A549 treated with GW870086 at 1 μM for 4 hours (cell line): ENCODE measurements at places on chromosomes 5 and 9. TPM values are rescaled to one million over a fixed set of nuclear protein-coding genes. Genes with fewer than 3 reads are reported as not detected.

Gene SUSD1
- 12.9 to 14.6 TPM (median 14.2 TPM) in 5 replicates for total RNA-seq

Gene DCTN3
- 104 to 115 TPM (median 110 TPM) in 5 replicates for total RNA-seq

Gene RAPGEF6
- 6.6 to 10.4 TPM (median 9.2 TPM) in 5 replicates for total RNA-seq

Gene ARHGEF37
- total RNA-seq, result 1.3 to 1.5 TPM (median 1.4 TPM) in 5 replicates

Gene PCDHGA11
- 0.03 to 0.07 TPM in 2 of 5 replicates, not detected in the others for total RNA-seq

Gene ELOVL7
- total RNA-seq, result 8.3 to 12.8 TPM (median 10.0 TPM) in 5 replicates

Gene CDH9
- not detected in 5 replicates for total RNA-seq

Gene AIF1L
- total RNA-seq, result 1.6 to 2.4 TPM (median 1.7 TPM) in 5 replicates

Gene PCDHGA9
- 0.05 to 0.10 TPM (median 0.07 TPM) in 4 of 5 replicates, not detected in the other for total RNA-seq

Gene ANKRD33B
- 10.9 to 13.5 TPM (median 12.9 TPM) in 5 replicates for total RNA-seq

Gene ADAMTS19
- not detected in 5 replicates for total RNA-seq

Gene SLC34A1
- not detected in 5 replicates for total RNA-seq

Gene DCTN4
- total RNA-seq, result 16.6 to 20.3 TPM (median 18.4 TPM) in 5 replicates

Gene ARID3C
- total RNA-seq, result 0.15 to 0.41 TPM (median 0.21 TPM) in 4 of 5 replicates, not detected in the other

Gene TXNDC8
- total RNA-seq, result not detected in 5 replicates

Gene BSPRY
- 0.24 TPM in 1 of 5 replicates, not detected in the others for total RNA-seq

Gene MLLT3
- total RNA-seq, result 13.9 to 14.9 TPM (median 14.4 TPM) in 5 replicates

Gene OSMR
- 51.6 to 73.4 TPM (median 70.8 TPM) in 5 replicates for total RNA-seq

Gene CAVIN4
- total RNA-seq, result 0.35 to 0.65 TPM (median 0.45 TPM) in 5 replicates

Gene ELAVL2
- total RNA-seq, result 0.06 to 0.16 TPM in 2 of 5 replicates, not detected in the others

Gene PGM5
- not detected in 5 replicates for total RNA-seq

Gene SERF1B
- total RNA-seq, result 69.8 to 83.1 TPM (median 77.4 TPM) in 5 replicates

Gene CEL
- 0.46 to 0.71 TPM (median 0.63 TPM) in 5 replicates for total RNA-seq

Gene MAP3K1
- total RNA-seq, result 1.1 to 1.9 TPM (median 1.5 TPM) in 5 replicates

Gene ZMAT2
- total RNA-seq, result 80.6 to 110 TPM (median 84.5 TPM) in 5 replicates

Gene CCDC192
- not detected in 5 replicates for total RNA-seq

Gene MYO10
- 34.3 to 43.6 TPM (median 42.2 TPM) in 5 replicates for total RNA-seq
